CD4-positive, alpha-beta T cell treated with Interleukin-21 for 1 hour (primary cell): ENCODE measurements at places on chromosomes 3 and 15.

DNA sequence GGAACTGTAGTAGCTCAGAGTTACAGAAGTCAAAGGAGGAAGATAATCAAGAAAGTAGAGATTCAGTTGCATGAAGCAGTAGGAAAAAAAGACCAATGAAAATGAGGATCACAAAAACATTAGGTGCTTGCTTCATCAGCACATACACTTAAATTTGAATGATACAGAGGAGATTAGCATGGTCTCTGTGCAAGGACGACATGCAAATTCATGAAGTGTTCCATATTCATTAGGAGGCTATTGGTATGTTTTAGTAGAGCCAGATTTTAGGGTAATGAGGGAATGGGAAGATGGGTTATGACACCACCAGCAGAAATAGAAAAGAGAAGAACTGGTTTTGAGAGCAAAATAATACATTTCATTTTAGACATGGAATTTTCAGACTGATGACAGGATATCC, 21.0 kb upstream of the TTC14 start:
- DNase-seq: no peak

DNA sequence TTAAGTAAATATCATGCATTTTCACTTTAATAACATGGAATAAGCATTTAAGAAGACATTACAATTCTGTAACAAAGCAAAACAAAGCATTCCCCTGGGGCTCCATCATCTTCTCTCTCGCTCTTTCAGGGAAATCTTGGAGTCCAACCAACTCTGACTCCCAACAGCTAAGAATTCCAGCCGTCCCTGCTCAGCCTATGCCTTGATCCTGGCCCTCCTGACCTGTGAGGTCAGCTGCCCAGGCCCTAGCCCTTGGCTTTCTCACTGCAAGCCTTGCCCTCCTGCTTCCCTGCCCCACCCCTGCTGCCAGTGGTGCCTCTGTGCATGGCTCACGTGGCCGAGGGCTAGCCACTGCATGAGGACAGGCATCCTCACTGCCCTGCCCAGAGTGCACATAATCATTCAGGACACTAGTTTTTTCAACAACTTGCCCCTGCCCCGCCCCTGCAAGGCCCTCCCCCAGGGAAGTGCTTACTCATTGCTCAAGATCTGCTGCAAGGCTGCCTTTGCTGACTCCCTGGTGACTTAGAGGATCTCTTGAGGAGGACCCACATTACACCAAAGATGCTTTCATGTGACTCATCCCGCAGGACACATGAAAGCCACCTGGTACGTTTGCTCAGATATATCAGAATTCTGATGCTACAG, 37.6 kb downstream of the MTMR10 start:
- DNase-seq: no peak

DNA sequence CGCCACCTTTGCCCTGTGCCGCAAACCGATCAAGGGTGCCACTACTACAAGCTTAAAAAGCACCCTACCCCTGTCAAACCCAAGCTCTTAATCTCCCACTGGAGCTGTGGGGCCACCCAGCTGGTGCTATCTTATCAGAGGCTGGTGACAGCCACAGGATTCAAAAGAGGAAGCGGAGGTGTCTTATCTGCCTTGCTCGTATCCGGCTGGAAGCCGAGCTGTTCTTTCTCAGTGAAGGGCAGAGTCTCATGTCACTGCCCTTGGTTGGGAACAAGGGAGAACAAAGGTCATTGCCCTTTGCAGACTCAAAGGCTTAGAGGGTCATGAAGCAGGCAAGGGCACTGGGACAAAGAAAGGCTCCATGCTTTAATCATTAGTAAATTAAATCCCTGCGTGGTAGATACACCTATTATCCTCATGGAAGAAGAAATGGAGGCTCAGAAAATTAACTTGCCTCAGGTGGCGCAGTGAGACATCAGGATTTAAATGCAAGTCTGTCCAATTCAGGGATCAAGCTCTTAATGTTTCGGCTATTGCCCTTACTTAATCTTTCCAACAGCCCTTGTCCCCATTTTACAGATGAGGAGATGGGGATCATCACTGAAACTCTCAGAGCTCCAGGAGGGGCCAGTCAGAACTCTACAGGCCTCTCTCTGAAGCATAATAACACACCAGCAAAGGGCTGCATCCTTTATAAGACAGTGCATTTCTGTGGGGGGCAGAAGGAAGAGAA, 360.0 kb upstream of the PROK2 start:
- DNase-seq: no peak

DNA sequence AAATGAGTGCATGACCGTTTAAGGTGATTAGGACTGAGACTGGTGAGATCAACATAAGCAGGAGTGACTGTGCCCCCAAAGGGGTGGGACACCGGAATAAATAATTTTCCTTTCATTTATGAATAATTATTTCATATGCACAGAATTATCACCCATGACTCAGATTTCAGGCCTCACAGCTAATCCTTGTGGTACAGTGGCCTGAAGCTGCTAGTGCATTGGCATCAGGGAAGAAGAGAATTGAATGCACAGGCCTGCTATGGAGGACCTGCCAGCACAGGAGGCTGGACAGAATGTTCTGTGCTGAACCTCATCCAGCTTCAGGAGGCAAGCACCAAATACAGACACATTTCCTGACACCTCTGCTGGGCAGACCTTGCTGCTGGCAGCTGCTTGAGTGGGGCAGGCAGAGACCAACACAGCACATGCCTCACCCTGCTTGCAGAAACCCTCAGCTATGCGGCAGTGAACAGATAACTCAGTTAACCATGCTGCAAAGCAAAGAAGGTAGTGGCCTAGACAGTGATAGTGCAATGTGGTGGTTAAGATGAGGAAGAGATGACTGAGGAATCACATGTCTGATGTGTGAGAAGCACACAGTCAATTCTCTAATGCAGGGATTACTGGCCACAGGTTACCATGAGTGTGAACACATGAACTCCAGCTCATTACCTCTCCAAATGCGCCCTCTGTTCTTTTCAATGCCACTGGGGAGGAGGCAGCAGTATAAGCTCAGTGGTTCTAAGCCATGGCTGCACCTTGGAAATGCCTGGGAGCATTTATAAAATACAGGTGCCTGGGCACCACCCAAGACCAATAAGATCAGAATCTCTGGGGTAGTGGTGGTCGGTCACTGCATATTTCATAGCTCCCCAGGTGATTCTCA, 68.1 kb upstream of the SCN5A start:
- no peak for DNase-seq

DNA sequence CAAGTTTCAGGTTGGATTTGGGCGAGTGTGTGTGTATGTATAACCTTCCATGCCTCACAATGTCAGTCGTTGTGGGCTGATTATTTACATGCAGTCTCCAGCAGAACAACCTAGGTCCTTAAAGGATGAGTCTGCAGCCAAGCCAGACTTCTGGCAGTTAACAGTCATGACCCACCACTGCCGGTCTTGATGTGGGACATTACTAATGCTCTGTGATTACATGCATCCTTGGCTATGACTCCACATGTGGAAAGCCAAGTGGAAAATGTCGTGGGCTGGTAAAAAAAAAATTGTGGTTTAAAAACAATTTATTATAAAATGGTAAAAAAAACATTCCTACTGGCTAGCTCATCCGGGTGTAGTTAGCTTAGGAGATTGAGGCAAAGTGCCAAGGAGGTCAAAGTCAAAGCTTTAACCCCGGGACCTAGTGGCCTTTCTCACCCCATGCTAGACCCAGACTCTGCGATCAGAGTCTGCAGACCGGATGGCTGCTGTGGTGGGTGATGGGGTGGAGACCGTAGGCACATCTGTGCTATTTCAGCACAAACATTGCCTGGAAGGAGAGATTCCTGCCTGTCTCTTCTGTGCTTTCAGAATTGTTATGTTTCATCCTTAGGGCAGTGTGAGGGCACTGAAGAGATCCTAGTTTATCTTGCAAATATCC, 6.8 kb downstream of the RARRES1 start:
- no peak for DNase-seq

- no peak for DNase-seq
Measured at GRCh38 chr3:154904328-154904727, 175.8 kb upstream of the MME start.

- DNase-seq: no peak
Measured at GRCh38 chr15:66733976-66734375, 31.9 kb downstream of the SMAD6 start.

DNA sequence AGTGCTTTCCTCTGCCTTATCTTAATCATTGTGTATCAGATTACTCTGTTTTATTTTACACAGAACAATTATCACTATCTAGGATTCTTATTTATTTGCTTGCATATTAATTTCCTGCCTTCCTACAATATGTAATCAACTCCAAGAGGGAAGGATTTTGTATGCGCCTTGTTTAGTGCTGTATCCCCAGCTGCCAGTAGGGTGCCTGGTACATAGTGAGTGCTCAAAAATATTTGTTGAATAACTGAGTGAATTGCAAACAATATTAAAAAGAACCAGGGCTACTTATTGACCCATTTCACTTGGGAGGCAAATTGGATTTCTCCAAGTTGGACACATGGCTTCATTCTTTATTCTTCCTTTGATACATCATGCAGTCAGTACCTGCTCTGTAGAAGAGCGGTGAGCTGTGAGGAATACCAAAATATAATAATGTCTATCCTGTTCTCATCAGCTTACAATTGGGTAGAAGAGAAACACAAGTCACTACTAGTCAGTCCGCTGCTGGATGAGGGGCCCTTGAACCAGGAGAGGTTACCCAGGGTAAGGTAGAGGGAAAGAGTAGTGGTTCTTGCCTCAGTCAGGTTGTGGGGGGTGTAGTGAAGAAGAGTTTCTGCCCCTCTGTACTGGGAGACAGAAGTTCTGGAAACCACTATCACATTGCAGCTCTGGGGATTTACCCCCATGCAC, 233.9 kb upstream of the ZBTB20 start:
- DNase-seq: no peak

GRCh38 chr15:39789736-39790135, 7.1 kb upstream of the FSIP1 start:
- DNase-seq: no peak

- no peak for DNase-seq
Measured at GRCh38 chr3:52383446-52383845, 61.5 kb downstream of the SEMA3G start.

- DNase-seq: no peak
Measured at GRCh38 chr15:101187820-101188636, 63.8 kb downstream of the CHSY1 start.

- DNase-seq: no peak
Measured at GRCh38 chr3:150074697-150075416, 104.2 kb upstream of the PFN2 start.

DNA sequence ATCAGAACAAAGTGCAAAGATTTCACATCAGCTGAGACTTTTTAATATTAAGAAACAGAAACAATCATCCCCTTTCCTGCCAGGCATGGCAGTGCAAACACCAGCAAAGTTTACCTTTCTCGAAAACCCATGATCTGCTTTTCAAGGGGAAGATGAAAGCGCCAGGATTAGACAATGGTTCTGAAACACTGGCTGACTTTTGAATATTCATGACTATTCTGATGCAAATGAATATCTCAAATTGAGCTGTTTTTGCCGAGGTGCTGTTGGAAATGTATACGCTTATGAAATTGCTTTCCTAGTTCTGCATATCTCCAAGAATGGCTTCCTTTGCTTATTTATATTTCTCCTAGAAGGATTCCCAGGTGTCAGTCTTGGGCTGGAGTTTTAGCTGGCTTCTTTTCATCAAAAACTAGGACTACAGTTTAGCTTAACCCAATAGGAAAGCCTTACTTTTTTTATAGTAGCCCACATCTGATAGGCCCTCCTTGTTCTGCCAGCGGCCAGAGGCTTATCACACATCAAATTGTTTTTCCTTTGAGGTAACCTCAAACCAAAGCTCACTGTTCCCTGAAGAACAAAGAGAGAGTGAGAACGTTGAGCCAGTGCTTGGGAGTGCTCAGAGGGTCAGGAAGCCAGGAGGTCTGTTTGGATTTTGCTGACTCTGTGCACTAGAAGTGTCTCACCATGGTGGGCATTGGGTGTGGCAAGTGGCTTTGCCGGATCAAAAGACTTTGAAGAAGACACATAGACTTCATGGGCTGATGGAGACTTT, 74.0 kb upstream of the PLCL2 start:
- DNase-seq: peak; percentile 13

DNA sequence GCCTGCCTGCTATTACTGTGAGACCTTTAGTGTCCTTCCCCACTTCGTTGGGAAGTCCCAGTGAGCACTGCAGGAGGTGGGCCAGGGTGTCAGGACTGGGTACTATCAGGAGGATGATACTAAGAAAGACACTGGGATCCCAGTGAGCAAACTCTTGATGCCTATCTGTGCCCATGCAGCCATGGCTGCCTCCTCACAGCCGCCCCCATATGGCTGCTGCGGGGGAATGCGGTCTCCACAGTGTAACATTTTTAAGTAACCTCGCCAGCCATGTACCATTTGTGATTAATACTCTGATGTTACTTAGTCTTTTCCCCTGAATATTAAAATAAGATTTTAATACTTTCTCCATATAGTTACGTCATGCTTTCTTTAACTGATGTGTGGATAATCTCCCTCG, 312.2 kb downstream of the RYR3 start:
- DNase-seq: no peak

DNA sequence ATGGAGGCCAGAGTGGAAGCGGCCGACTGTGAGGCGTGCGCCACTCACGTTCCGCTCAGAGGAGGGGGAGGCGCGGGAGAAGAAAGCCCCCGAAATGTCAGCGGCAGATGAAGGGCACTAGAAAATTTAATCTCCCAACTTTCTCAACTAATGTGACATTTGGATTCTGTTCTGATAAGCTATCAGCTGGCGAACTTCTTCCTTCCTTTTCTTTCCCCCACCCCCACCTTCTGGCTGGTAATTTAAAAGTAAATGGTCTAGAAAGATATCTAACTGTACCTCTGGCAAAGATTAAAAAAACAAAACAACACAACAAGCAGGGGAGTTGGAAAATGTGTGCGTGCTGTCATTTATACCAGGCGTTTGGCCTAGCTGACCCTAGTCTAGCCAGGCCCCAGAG, 26.4 kb upstream of the TMEM115 start:
- no peak for DNase-seq

GRCh38 chr3:10693457-10693856, 122.6 kb upstream of the SLC6A11 start:
- DNase-seq: peak; percentile 5

DNA sequence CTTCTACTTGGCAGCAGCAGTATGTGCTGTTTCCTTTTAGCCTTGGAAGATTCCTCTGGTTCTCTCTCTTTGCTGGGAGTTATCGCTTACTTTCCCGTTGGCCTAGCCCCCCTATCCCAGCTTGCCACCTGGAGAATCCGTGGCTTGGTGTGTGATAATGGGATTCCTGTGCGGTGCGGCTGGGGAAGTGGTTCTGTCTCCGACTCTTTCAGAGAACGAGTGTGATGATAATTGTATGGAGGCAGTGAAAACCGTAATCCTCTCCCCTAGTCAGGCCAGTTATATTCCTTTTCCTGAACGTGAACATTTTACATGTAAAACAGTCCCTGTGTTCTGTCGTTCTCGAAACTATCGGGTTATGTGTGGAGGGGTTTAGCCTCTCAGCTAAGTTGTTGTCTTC, 300.1 kb upstream of the C2CD4B start:
- DNase-seq: no peak

GRCh38 chr3:168134931-168135330, 39.2 kb upstream of the GOLIM4 start:
- no peak for DNase-seq

DNA sequence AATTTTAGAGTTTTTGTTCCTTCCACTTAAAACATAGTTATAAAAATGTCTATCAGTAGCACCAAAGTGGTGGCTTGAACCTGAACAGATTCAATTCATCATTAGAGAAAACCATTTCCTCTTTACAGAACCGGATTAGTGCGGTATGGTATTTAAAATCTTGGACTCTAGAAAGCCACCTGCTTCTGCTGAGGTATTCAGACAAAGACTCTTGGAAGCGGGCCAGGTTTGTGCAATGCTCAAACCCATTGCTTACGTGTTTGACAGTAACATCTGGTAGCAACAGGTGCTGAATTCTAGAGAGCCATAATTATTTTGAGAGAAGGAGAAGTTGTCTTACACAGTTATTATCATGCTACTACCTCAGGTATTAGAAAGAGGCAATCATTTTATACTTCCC, 290.5 kb downstream of the NAALADL2 start:
- DNase-seq: no peak
